CD8-positive, alpha-beta memory T cell (primary cell): ENCODE measurements at places on chromosomes 4 and X. TPM values are rescaled to one million over a fixed set of nuclear protein-coding genes. Genes with fewer than 3 reads are reported as not detected.

DNA sequence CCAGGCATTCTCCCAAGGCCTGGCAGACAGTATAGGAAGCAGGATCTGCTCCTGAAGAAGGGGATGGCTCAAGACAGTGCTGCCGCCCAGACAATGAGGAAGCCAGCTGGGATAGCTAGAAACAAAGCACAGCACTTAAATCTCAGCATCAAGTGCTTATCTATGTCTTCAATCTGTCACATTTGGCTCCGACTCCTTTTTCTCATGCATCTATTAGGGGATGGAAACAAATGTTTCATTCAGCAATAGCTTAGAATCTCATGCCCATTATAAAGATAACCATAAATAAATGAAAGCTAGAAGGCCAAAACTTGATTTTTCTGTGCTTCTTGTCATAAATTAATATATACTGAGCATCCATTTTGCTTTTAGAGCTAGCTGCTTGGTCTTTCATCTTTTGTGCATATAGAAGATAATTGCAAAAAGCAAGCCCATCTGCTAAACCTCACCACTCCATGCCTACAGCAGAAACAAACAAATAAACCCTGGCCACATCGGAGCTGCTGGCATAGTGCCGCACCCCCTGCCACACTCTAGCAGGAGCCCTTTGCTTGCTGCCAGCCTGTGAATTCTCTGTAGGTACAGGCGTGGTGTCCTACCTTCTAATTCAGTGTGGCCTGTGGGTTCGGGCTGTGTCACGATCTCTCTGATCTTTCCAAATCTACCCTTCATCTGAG lies 75.9 kb downstream of the AASDH start:
- no peak for DNase-seq

Gene MAGEE2
- polyA plus RNA-seq, result not detected

Gene WDR17
- polyA plus RNA-seq, result not detected

Gene GUCY1B1
- polyA plus RNA-seq, result 0.12 TPM

GRCh38 chr4:180028682-180029081 lies 2214.5 kb upstream of the TENM3 start:
- DNase-seq, result no peak

GRCh38 chrX:28756647-28757046 lies 169.4 kb downstream of the IL1RAPL1 start:
- no peak for DNase-seq
